ENCODE measurements at places on chromosomes 1 and 21.

- no peak for DNase-seq
Measured at GRCh38 chr1:36802018-36802417, 232.3 kb downstream of the GRIK3 start.

DNA sequence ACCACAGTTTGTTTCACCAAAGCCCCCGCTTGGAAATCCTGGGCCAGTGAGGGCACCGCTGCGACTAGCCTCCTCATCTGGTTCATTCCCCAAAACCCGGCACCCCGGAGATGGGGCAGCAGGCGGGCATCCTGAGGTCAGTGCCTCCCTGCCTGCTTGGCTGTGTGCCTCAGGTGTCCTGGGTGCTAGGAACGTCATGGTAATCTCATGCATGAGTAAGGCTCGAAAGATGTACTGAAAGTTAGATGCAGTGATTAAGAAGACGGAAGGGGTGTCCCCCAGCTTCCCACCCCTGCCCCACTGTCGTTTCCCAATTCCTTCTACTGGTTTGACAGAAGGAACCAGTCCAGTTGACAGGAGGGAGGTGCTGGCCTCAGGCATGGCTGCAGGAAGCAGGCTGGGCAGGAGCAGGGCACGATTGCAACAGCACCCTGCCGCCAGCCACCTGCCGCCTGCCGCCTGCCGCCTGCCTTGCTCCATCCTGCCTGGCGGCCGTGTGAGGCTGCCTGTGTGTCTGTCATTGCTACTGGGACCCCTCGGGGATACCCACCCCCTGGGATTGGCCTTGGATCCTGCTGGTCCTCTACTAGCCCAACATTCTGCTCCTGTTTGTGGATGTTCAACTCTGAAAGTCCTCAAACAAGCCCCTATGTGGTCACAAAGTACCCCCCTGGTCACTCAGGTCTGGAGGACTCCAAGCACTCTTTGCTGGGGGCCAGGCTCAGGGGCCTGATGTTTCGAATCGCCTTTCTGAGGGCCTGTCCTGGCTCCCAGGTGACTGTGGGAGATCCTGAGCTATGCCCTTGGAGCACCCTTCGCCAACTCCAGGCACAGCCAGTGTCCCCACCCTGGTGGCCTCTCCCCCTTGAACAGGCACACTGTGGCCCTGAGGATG is 73.0 kb upstream of the IFFO2 start:
- no peak for DNase-seq

- no peak for DNase-seq
Measured at GRCh38 chr1:70256664-70257063, 35.5 kb downstream of the SRSF11 start.

GRCh38 chr1:11072216-11072917 is 12.5 kb upstream of the SRM start:
- no peak for DNase-seq

- no peak for DNase-seq
Measured at GRCh38 chr1:3650248-3651025, 534 bp upstream of the WRAP73 start.

DNA sequence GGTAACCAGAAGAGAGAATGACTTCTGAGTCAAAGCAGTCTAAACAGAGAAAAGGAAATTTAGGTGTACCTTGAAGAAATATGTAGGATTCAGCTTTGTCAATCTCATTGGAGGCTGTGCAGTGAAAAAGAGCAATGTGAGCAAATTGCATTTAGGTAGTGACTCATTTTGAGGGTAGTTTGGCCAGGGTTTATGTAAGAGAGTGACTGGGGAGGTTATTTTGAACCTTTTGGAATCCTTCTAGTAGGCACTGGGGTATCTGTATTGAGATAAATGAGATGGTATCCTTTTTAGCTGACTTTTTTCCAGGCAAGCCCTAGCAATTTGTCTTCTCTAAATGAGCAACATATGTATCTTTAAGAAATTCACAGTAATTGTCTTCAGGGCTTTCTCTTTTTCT is 95.9 kb downstream of the DISP1 start:
- DNase-seq = no peak

- peak; percentile 28 for DNase-seq
Measured at GRCh38 chr1:162179121-162179520, 109.6 kb downstream of the NOS1AP start.

DNA sequence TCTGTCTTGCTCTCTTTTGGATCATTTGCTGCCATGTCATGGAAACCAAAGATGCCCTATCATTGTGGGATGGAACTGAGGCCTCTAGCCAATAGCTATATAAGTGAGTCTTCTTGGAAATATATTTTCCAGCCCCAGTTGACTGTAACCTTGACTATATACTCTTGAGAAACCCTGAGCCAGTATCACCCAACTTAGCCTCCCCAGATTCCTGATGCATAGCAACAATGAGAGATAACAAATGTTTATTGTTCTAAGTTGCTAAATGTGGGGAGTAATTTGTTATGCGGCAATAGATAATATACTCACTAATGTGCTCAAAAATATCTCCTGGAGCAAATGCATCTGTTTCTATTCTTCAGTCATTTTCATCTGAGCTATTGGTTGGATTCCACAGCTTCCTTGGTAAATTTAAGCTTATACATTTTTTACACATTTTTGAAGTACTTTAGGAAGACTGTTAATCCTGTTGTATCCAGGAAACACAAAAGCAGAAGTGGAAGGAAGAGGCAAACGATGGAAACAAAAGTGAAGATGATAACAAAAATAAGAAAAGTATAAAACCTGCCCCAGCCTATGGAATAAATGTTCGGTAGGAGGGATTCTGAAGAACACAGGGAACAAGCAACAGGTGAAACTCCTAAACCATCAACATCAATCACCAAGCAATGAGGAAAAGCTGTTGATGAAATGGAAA is 6.3 kb upstream of the SRRM1 start:
- DNase-seq = no peak

- no peak for DNase-seq
Measured at GRCh38 chr1:202965422-202965821, 1.6 kb downstream of the CYB5R1 start.

GRCh38 chr1:212254853-212255363 is 30.3 kb upstream of the PPP2R5A start:
- DNase-seq = no peak

- DNase-seq = no peak
Measured at GRCh38 chr1:184915463-184916090, 58.7 kb downstream of the NIBAN1 start.

- peak; percentile 65 for DNase-seq
Measured at GRCh38 chr1:177948336-177948972, 21.4 kb downstream of the SEC16B start.

DNA sequence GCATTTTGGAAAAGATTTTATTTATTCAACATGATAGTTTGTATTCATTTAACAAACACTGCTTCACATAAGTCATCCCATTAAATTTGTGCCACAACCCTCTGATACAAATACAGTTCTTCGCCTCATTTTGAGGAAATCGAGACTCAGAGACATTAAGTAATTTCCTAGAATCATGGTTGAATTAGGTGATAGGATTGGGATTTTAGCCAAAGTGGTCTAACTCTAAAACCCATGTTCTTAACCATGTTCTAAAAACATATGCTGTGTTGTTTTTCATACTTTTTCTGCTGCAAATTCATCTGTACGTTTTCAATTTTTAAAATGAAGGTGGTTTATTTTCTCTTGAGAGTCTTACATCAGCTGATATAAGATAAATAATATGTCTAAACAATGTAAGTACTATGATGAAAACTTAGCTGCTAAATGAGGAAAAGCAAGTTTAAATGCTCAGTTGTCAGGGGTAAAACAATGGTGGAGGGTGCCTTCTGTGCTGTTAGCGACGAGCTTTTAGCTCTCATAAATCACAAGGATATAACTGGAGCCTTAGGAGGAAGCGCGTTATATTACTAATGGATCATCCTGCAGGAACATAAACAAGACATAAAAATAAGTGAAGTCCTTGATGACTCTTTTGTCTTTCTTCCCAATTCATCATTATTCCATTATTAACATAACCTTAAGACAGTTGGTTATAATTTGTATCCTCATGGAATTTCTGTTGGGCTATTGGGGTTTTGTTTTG is 97.7 kb downstream of the CACHD1 start:
- no peak for DNase-seq

GRCh38 chr1:63557365-63557987 is 34.2 kb downstream of the EFCAB7 start:
- no peak for DNase-seq

DNA sequence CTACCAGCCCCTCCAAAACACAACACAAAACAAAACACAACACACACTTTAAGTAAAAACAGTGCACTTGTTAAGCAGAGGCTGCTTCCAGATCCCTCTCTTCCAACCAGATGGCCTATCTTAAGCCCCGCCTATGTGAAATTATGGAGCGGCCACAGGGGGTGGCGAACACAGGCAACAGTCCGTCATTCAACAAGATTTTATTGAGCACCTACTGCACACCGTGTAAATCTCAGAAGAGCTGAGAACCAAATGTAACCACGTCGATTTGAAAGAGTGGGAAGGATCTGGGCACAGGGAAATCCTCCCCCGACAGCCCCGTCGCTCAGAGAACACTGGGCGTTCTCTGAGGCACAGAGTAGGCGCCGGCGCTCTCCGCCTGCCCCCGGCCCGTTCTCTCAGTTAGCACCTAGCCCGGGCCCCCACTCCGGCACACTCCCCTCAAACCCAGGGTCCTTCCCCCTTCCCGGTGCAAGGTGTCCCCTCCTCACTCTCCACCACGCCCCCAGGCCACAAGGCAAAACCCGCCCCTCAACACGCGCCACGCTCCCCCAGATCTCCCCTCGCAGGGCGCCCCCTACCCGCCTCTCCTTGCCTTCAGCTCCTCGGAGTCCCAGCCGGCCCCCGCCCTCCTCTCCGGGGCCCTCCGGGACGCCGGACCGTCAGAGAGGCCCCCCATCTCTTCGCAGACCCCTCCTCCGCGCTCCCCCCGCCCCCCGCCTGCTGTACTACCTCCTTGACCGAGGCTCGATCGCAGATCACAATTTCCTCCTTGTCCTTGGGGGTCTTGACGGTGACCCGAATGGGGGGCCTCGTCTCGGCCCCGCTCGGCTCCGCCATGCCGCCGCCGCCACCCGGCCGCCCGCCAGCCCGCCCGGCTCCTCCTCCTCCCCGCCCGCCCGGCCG is 483 bp downstream of the UBQLN4 start:
- DNase-seq = peak; percentile 56

DNA sequence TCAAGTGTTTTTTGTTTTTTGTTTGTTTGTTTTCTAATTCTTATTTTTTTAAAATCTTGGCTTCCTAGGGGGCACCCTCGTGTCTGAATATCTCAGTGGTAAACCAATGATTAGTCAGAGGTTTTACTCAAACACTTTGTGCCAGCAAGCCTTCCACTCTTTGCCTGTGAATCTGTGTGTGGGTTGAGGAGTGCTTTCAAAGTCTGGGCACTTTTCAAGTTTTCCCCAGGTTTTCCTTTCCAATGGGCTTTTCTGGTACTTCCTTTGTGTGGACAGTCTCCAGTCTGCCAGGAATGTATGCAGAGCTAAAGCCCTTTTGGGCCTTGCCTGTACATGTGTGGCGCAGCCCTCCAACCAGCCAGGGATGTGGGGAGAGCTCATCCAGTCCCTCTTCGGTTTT is 9.7 kb upstream of the PPIE start:
- DNase-seq = no peak

GRCh38 chr1:159705251-159705903 is 9.0 kb downstream of the CRP start:
- no peak for DNase-seq

- DNase-seq = peak; percentile 92
Measured at GRCh38 chr1:155983191-155984024, 5.1 kb upstream of the ARHGEF2 start.

GRCh38 chr21:42124826-42125570 is 53.9 kb downstream of the UMODL1 start:
- DNase-seq = no peak

DNA sequence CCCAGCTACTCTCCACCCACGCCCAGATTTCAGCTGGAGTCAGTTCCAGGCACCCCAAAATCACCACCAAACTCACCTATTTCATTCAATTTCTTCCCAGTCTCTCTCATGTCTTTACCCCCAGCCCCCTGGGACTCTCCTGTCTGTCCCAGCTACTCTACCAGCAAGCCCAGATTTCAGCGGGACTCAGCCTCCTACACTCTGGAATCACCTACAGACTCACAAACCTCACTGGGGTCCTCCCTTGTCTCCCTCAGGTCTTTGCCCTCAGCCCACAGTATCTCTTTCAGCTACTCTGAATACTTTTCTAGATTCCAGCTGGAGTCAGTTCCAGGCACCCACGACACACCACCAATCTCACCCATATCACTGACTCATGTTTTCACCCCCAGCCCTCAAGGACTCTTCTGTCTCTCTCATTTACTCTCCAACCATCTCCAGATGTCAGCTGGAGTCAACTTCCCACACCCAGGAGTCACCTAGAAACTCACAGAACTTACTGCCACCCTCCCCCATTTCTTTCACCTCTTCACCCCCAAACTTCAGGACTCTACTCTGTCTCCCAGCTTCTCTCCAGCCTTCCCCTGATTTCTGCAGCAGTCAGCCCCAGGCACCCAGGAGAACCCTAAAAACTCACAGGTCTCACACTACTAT is 1529.3 kb upstream of the TPTE start:
- DNase-seq = no peak

DNA sequence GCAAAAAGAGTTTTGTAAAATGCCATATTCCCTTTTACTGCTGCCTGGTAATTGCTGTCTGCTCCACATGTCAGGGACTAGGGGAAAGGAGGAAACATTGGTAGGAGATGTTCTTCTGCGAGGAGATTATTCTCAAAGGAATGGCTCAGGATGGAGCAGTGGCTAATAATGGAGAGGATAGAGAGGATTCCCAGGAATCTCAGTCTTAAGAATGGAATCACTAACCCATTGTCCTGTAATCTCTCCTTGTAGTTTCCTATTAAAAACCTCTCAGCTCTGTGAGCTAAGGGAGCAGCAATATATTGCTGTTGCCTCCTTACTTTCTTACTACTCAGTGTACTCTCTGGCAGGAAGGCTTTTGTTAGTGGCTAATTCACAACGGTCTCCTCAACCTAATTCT is 175.4 kb downstream of the HS2ST1 start:
- DNase-seq = no peak

GRCh38 chr1:45172005-45172404 is 34.4 kb downstream of the ZSWIM5 start:
- peak; percentile 79 for DNase-seq

DNA sequence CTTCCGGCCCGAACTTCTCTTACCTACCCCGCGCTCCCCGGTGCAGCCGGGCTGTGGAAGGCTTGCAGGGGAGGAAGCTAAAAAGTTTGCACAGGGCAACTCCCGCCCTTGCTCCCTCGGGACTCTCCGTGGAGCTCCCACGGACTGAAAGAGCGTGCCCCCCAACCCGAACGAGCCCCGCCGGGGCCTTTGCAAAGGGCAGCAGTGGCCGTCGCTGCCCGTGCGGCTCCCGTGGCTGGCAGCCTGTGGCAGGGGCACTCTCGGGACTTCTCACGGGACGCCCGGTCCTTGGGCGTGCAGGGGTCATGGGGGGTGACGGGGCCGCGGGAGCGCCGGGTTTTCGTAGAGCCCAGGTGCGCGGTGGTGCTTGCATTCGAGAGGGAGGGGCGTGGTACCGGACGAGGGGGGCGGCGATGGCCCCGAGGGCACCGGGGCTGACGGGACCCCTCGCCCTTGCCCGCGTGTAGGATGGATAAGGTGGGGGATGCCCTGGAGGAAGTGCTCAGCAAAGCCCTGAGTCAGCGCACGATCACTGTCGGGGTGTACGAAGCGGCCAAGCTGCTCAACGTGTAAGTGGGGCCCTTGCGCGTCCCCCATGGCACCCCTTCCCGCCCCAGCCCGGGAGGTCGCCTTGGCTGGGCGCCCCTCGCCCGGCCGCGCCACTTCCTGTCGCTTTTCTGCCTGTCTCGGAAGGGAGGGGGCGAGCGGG is 711 bp downstream of the GADD45A start:
- DNase-seq = peak; percentile 36

GRCh38 chr21:36700295-36700970 is 1.5 kb downstream of the SIM2 start:
- DNase-seq = no peak

- DNase-seq = peak; percentile 86
Measured at GRCh38 chr1:65254320-65255034, 54.9 kb upstream of the DNAJC6 start.

Measured in LoVo (cell line).